ENCODE measurements at places on chromosomes 7 and 10.

DNA sequence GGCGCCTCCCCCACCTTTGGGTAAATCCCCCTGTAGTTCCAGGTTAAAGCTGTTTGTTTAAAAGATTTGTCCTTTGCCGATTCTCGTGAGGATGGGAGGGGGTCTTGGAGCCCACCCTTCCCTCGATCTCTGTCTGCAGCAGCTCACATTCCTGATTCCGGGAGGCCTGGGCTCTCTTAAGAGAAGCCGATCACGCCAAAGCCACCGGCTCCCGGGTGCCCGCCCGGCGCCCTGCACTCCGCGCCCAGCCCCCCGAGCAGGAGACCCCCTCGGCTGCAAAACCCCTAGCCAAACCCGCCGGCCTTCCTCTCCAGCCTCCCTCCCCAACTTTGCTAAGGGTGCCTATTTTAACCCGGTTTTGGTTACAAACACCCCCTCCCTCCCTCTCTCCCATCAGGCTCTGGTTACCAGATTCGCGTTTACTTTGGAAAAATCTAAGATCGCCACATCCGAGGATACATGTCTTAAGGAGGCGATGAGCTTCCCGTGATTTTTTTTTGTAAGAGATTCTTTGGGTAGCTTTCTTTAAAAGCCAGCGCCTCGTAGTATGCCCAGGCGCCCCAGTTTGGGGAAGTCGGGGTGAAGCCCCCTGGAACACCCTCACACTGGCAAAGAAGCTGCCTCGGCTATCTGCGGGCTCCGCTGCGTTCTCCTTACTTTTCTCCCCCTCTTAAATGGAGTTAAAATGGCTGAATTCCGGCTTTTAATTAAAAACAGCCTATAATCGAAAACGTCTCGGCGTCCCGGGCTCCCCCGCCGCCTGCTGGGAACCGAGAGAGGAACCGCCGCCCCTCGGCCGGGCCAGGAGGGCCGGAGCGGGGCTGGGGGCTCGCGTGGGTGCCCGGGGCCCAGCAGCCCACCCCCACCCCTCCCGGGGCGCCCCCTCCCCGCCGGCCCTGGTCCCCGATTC, 983 bp downstream of the TNRC18 start:
- DNase-seq, result no peak

- no peak for DNase-seq
Observed at GRCh38 chr7:28503396-28503795, 91.1 kb downstream of the CREB5 start.

- DNase-seq, result no peak
Observed at GRCh38 chr7:97043281-97043680, 18.6 kb upstream of the DLX5 start.

- no peak for DNase-seq
Observed at GRCh38 chr10:19169684-19170083, 121.1 kb downstream of the MALRD1 start.

DNA sequence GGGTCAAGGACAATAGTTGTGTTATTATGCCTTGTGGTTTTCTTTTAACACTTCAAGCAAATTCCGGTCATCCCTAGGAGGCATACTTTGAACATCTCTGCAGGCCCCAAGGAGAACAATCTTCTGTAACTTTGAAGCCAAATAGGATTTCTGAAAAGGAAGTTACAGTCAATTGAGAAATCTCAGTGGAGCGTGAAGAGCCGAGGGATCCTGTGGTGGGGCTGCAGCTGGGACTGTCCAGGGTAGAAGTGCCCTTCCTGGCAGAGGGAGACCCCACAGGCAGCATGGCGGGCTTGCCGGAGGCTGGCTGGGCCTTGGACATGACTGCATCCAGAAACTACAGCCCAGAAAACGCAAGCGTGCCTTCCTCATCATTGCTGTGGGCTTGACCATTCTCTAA, 179.7 kb downstream of the PTPN20 start:
- DNase-seq, result no peak

Measured in NCI-H345 (cell line).